CD4-positive, alpha-beta T cell treated with Interleukin-12 subunit alpha and Interleukin-12 subunit beta, for 1 hour (primary cell): ENCODE measurements at places on chromosomes 2 and 18.

- DNase-seq: no peak
Observed at GRCh38 chr2:144470816-144471215, 49.1 kb downstream of the ZEB2 start.

DNA sequence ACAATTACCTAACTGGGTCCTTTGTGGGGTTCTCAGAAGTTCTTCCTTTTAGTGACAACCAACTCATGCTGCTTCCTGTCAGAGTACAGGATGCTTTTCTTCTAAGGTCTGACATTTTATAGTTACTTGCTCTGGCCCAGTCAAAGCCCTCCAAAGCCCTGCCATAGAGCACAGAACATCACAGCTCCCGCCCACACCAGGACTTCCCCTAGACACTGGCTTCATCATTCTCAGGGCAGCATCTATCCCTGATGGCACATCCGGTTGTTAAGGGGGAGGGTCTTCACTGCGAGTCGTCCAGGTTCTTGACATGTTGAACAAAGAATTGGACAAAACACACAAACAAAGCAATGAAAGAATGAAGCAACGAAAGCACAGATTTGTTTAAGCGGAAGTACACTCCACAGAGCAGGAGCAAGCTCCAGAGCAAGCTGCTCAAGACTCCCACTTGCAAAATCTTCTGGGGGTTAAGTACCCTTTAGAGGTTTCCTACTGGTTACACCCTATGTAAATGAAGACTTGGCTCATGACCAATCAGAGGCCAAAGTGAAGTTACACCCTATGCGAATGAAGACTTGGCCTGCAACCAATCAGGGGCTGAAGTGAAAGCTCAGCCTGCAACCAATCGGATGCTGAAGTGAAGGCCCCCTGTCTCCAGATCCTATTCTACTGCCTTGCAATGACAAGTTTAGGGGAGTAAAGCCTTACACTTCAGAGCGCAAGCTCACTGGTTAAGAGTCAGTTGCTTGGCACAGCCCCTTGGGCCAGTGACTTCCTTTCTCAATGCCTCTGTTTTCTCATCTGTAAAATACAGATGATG is 79.0 kb downstream of the HDAC4 start:
- peak; percentile 72 for DNase-seq

DNA sequence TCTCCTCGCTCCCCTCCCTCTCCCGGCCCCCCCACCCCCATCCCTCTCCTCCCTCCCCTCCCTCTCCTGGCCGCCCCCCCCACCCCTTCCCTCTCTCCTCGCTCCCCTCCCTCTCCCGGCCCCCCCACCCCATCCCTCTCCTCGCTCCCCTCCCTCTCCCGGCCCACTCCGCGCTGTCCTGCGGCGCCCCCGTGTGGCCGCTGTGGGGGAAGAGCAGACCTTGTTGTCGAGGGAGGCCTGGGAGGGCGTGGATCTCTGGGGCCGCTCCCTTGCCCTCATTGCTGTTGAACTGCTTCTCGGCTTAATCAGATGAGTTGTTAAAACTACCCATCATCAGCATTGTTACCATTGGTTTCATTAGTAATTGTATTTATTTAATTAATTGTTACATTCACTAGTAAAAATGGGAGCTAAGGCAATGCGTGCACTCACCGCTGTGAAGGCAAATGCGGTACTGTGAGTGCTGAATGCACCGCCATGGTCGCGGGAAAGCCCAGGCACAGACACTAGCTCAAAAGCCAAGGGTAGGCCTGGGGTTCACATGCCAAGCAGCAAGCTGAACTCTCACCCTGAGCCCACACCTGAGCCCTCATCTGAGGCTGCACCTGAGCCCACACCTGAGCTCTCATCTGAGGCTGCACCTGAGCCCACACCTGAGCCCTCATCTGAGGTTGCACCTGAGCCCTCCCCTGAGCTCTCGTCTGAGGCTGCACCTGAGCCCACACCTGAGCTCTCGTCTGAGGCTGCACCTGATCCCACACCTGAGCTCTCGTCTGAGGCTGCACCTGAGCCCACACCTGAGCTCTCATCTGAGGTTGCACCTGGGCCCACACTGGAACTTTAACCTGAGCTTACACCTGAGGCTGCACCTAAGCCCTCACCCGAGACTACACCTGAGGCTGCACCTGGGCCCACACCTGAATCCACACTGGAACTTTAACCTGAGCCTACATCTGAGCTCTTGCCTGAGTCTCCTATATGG is 8.8 kb downstream of the RTP5 start:
- peak; percentile 82 for DNase-seq

- DNase-seq: no peak
Observed at GRCh38 chr2:43473767-43474166, 122.1 kb downstream of the THADA start.

- DNase-seq: no peak
Observed at GRCh38 chr2:226079671-226080181, 680.2 kb downstream of the NYAP2 start.

DNA sequence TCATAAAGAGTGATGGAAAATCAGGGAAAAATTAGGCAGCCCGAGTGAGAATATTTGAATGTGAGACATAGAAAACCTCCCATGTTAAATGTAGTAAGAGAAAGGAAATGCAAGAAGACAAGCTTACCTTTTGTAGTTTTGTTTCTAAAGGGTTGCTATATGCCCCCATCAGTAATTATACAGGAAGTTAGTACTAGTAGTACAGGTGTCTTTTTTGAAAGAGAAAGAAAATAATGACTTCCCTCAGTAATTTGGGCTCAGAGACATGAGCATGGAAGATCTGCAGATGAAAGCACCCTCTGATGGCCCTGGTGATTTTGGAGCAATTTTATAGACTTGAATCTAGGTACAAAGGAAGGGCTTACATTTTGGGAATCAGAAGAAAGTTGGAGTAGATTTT is 80.8 kb downstream of the RHBDD1 start:
- DNase-seq: no peak

DNA sequence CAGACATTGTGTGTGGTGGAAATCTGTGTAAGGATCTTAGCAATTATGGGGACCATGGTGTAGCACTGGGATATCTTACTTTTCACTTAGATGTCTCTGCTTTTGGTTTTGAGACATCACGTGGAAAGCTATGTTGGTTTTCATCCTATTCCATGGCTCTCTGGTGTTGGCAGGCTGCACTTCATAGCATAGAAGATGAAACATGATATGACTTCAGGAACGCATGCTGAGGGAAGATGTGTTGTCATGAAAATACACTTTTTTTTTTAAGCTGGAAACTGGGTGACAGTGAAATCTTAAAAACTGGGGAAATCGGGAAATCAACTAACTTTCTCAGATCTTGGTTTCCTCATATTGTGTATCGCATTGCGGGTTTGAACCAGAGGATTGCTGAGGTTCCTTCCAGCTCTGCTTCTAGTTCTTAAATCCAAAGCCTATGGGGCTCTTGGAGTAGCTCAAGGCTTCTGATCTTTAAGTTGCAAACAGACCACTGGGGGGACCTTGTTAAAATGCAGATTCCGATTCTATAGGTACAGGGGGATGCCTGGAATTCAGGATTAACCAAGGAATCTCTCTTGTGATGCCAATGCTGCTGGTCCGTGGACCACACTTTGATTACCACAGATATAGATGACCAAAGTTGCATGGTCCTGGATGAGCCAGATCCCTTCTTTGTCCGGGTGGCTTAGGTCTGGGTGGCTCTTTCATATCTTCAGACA is 160.7 kb downstream of the SH3RF3 start:
- no peak for DNase-seq

GRCh38 chr2:204452464-204453023 is 92.7 kb upstream of the PARD3B start:
- no peak for DNase-seq

DNA sequence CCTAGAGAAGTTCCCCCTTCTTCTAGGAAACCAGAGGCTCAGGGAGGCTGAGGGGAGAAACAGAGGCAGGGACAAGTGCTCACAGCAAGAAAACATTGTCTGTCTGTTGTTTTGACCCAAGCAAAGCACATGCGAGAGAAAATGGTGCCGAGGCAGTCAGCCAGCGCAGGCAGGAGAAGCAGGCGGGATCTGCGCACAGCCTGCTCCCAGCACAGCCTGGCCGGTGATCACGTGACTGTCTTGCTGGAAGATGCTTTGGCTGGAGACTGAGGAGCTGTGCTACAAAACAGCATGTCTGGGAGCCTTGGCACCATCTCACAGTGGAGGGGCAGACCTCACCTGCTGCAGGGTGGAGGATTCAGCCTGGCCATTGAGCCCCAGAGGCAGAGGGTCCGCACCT is 93.7 kb upstream of the MYCN start:
- no peak for DNase-seq

DNA sequence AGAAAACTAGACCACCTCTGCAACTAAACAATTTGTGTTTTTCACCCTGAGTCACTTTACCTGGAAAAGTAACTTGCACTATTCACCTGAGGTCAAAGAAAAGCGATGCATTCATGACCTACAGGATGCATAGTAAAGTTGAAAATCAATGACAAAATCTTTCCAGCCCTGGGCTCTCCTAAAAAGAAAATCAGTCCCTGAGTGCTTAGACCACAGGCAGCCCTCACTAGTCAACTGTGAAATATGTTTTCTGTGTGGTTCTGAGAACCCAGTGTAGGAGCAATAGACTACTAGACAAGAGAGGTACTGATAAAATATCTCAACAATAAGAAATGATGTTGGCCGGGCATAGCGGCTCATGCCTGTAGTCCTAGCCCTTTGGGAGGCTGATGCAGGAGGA is 133.1 kb downstream of the TXNL1 start:
- no peak for DNase-seq

DNA sequence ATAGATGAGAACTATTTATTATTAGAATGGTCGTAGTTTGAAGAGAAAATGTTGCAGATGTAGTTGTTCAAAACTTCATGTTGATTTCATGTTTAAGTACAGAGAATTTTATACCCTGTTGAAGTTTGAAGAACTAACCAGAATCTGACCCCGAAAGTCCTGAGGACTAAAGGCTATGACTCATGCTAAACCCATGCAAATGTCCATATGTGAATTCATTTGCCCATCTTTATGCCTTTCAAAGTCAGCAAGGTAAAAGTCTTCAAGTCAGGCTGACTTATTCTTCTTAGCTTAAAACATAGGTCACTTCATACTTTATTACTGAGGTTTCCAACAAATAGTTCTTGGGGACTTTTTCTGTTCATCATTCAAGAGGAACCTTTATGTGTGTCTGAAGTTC is 185.5 kb downstream of the CCDC85A start:
- DNase-seq: no peak

- no peak for DNase-seq
Observed at GRCh38 chr2:84723831-84724230, 157.1 kb downstream of the TRABD2A start.

DNA sequence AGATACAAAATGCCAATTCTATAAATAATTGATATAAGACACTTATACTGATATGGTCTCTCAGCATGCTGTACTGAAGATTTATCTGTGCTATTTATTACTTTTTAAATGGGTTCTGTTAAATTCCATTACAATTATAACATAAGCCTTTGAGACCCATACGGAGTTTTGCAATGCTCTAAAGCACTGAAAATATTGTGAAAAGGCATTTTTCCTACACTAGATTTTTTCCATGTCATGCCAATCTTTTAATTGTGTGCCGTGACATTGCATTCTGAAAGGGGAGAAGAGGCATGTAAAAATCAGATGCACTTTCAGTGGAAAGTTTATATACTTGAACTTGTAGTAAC is 46.5 kb downstream of the EFEMP1 start:
- DNase-seq: no peak

DNA sequence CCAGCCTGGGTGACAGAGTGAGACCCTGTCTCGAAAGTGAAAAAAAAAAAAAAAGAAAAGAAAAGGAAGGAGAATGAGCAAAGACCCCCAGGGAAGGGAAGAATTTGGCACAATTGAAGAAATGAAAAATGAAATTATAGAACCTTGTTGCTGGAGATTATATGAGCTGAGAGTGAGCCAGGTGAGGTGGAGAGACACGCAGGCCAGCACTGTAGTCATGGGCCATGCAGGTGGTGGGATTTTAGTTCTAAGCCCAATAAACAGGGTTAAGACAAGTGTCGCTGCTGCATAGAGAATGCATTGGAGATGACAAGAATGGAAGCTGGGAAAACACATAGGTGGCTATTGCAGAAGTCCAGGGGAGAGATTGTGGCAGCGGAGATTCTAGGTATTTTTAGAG is 32.3 kb downstream of the FBLN7 start:
- DNase-seq: no peak

GRCh38 chr2:144495227-144496091 is 24.5 kb downstream of the ZEB2 start:
- DNase-seq: no peak

GRCh38 chr2:195505701-195506100 is 151.3 kb upstream of the SLC39A10 start:
- DNase-seq: no peak

DNA sequence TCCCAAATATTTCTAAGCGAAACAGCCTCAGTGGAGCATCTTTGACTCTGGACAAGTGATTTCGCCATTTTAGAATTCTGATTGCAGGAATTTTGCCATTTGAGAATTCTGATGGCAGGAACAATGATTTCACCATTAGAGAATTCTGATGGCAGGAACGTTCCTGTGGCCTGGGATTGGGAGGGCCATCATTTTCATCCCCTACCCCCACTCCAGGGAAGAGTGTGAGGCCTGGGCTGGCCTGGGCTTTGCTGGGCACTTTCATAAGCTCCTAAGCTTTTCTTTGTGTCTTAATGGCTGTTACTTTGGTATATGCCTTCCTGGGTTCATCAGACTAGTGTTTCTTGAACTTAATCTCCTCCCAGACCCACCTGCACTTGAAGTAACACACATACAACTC is 129.3 kb upstream of the EPAS1 start:
- DNase-seq: no peak

- no peak for DNase-seq
Observed at GRCh38 chr2:98102878-98103277, 15.9 kb downstream of the VWA3B start.

- no peak for DNase-seq
Observed at GRCh38 chr2:35784777-35785176, 570.8 kb upstream of the CRIM1 start.

GRCh38 chr2:148548716-148549400 is 95.7 kb upstream of the EPC2 start:
- DNase-seq: no peak

GRCh38 chr2:178782236-178782635 is 25.0 kb downstream of the TTN start:
- DNase-seq: no peak

DNA sequence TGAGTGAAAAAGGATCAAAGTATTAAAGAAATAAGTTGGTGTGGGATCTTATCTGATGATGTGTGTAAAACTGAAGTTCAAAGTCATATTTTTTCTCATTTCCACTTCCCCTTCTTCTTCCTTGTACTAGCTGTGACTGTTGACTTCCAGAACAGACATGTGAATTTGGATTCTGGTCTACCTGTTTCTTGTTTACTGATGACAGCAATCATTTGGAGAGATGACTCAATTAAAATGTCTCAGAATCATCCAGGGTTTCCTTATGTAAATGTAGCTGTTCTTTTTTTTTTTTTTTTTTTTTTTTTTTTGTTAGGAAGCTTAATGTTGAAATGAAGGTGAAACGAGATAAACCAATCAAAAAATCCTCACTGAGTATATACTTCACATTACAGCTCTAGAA is 819.9 kb upstream of the PIK3C3 start:
- no peak for DNase-seq

DNA sequence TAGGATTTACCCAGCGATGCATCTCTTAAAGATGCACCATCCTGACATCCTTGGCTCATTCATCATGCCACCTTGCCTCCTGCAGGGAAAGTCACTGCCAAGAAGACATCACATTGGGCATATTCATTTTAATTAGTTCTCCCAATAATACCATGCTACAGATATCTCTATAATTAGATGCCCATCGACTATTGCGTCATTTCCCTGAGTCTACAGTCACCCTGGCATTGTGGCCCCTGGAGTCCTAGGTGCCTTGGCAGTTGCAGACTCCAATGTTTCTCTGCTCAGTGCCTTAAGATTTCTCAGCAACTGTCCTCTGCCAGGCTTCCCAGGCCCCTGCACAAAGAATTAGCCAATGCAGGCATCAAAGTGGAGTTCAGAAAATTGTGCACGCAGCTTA is 32.6 kb downstream of the RDH14 start:
- no peak for DNase-seq
